ENCODE measurements at places on chromosomes 13 and 19.

DNA sequence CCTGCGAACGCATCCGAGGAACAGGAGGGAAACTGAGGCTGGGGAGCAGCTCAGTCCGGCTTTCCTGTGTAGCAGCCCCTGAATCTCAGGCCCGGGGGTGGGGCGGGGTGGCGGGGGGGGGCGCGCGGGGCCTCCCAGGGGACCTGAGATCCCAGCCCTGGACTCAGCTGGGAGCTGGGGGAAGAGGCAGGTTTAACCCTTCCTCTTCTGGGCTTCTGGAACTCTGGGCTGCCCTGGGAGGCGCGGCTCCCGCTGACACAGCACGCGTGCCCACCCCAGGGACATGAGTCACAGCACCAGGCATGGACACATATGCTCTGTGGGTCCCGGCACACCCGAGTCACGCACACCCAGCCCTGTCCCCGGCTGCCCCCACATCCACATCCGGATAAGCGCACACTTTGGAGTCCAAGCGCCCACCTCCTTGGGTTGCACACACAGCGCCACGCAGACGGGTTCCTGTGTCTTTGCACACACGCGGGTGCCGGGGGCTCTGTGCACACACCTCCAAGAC lies 3.5 kb upstream of the CIRBP start:
- peaks cover under 1% of the 10 kb centered on the region for H3K36me3 ChIP-seq
- H3K27ac ChIP-seq, result no peak overlapping the region
- peaks cover 3% of the 10 kb centered on the region for H3K27me3 ChIP-seq

GRCh38 chr19:58150328-58150921 lies at the start of gene ZNF329:
Gene ZNF329 (minus strand): TSS chr19:58150789. CDS start chr19:58129503, 21,286 bp downstream.
- peak within 1 kb of the TSS; percentile 85 for H3K4me3 ChIP-seq
- no peaks in the 10 kb centered on the region for H3K27me3 ChIP-seq
- H3K4me1 ChIP-seq, result peaks cover 15% of the 10 kb centered on the region

GRCh38 chr19:49546825-49547565 lies 19.2 kb downstream of the RCN3 start:
- H3K4me3 ChIP-seq, result no peak overlapping the region
- peaks cover 8% of the 10 kb centered on the region for H3K4me1 ChIP-seq
- no peak overlapping the region for H3K27ac ChIP-seq
- H3K27me3 ChIP-seq, result no peaks in the 10 kb centered on the region
- H3K36me3 ChIP-seq, result no peaks in the 10 kb centered on the region

GRCh38 chr13:67273001-67273400 lies 42.9 kb upstream of the PCDH9 start:
- no peak for DNase-seq
- no peak overlapping the region for H3K4me3 ChIP-seq
- H3K27ac ChIP-seq, result no peak overlapping the region

DNA sequence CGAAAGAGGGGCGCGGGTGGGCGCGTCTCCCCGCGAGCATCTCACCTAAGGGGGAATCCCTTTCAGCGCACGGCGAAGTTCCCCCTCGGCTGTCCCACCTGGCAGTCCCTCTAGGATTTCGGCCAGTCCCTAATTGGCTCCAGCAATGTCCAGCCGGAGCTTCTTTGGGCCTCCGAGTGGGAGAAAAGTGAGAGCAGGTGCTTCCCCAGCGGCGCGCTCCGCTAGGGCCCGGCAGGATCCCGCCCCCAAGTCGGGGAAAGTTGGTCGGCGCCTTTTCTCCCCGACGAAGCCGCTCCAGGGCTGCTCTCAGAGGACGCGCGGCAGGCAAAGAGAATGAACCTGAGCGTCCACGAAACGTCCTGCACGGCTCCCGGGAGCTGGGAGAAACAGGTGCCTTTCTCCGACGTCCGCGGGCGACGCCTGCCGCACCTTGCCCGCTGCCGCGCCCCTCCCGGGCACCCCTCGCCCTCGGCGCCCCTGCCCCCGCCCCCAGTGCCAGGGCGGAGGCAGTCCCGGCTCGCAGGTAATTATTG lies 366 bp upstream of the KL start:
- H3K27ac ChIP-seq, result no peak overlapping the region
- DNase-seq, result peak; percentile 49
- peaks cover 13% of the 10 kb centered on the region for H3K27me3 ChIP-seq
- H3K4me3 ChIP-seq, result peak overlapping the region; percentile 72
- H3K4me1 ChIP-seq, result peaks cover 29% of the 10 kb centered on the region

DNA sequence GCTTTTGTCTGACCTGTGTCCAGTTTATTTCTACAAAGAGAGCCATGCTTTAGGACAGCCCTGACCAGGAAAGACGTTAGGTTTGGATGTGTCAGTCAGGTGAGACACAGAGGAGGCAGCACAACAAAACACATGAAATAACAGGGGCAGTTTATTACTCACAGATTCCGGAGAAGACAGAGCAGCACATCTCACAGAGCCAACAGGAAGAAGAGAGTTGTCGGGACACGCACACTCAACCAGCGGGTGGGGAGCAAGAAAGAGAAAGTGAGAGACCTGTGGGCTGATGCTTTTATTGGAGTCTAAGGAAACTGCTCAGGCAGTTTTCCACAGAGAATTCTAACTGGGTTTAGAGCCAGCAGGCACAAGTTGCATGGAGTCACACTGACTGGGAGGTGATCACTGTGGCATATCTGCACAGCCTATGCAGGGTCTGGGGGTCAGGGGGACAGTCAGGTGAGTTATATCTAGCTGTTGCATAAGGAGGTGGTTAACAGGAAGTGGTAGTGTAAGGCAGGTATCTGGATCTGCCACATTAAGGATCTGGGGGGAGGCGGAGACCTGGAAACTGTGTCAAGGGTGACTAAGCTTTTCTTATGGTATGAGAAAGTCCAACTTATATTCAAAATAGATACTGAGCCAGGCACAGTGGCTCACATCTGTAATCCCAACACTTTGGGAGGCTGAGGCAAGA lies 24.1 kb upstream of the CEACAM20 start:
- no peak overlapping the region for H3K27ac ChIP-seq
- DNase-seq, result peak; percentile 38
- no peaks in the 10 kb centered on the region for H3K27me3 ChIP-seq
- no peaks in the 10 kb centered on the region for H3K36me3 ChIP-seq
- H3K4me1 ChIP-seq, result no peaks in the 10 kb centered on the region

Data from common myeloid progenitor, CD34-positive (primary cell).